ENCODE measurements at places on chromosomes 4 and X. TPM values are rescaled to one million over a fixed set of nuclear protein-coding genes. Genes with fewer than 3 reads are reported as not detected.
A peak's percentile ranks its signal among the peaks of the same experiment; 100 is the strongest.

DNA sequence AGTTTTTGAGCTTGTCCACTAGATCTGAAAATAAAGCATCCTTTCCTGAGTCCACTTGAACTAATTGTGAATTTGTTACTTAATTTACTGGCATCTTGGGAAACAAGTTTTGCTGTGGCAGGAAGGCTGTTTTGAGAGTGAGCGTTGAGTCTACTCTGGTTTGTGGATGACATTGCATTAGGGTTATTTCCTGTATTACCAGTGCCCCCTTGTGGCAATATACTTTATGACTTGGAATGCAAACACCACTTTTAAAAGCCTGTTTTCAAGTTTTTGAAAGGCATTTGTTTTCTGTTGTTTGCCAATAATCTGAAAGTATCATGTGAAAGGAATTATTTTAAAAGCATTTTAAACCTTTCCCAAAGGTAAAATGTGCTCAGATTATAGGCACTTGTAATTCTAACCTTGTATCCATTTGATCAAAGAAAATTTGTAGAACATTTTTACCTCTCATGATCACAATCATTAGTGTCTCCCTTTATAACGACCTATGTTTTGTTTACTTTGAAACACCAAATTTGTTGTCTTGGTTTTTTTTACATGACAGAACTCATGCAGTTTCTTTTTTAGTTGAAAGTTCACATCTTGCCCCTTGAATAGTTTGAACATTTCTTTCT, 18.0 kb upstream of the CYP2U1 start:
- peak; percentile 55 for DNase-seq

DNA sequence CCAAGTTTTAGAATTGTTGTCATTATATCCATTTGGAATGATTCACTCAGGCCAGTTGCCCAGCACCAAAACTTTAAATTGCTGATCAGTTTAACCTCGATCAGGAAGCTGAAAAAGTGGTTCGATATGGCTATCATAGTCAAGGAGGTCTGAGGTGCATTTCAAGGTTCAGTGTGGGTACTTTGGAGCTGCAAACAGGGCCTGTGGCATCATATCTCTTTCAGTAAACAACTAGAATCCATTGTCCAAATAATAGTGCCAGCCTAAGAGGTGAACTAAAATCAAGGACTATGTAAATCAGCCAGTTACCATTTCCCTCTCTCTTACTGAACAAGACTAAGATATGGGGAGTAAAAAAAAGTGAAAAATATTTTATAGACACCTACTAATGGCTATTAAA, 14.2 kb downstream of the TMEM47 start:
- DNase-seq: no peak

GRCh38 chrX:127708155-127708554, 344.0 kb downstream of the ACTRT1 start:
- DNase-seq: no peak

- peak; percentile 90 for DNase-seq
Observed at GRCh38 chr4:48939785-48940184, 33.2 kb upstream of the OCIAD2 start.

- DNase-seq: no peak
Observed at GRCh38 chrX:105872941-105873340, 50.6 kb downstream of the NRK start.

GRCh38 chrX:19156186-19156585, 33.9 kb upstream of the ADGRG2 start:
- DNase-seq: no peak

DNA sequence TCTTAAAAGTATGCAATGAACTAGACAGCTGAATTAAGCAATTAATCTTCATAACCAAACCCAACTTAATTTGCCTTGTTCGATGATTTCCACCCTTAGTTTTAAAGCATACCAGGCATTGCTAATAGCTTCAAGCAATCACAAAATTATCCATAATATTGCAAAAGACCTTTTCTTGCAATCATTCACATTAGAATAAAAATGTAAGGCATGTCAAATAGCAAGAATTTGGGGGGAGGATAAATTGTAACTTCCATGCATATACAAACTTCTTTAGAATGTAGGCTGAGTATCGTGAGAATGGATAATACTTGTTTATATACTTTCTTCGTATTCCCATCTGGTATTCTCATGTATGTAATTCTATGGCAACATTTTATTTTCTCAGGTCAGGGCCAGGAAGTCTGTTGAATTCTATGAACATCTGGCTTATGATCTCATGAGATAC, 28.7 kb upstream of the BMP2K start:
- no peak for DNase-seq

GRCh38 chr4:74543231-74543781, 98.4 kb downstream of the AREG start:
- no peak for DNase-seq

- DNase-seq: no peak
Observed at GRCh38 chr4:8308856-8309771, 39.6 kb downstream of the HTRA3 start.

GRCh38 chr4:186900232-186900900, 176.7 kb upstream of the FAT1 start:
- peak; percentile 77 for DNase-seq

GRCh38 chr4:95085124-95085833, 327.5 kb downstream of the BMPR1B start:
- DNase-seq: no peak

DNA sequence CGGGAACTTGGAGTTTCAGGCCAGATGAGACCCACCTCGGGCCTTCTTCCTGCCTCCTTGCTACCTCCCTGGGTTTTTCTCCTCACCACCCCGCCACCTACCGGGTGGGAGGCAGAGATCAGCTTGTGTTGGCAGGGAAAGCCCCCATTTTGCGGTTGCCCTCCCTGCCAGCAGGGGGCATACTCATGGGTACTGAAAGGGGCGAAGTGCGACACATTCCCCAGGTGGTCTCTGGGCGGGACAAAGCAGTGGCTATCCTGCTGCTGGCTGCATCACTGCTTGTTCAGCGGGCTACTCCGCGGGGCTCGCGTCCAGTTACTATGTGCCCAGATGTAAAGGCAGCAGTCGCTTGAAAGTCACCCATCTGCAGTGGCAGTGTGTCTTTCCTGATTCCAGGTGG, 330.3 kb downstream of the PDHA2 start:
- DNase-seq: no peak

GRCh38 chr4:102640669-102641068, 120.1 kb downstream of the MANBA start:
- peak; percentile 54 for DNase-seq

Gene LRCH2
- 2.8 TPM for total RNA-seq

Gene PRDM8
- total RNA-seq: 3.4 TPM
